ENCODE measurements at places on chromosomes 7 and 10.

GRCh38 chr10:92074126-92074887, 150.7 kb downstream of the BTAF1 start:
- peak; percentile 32 for DNase-seq

DNA sequence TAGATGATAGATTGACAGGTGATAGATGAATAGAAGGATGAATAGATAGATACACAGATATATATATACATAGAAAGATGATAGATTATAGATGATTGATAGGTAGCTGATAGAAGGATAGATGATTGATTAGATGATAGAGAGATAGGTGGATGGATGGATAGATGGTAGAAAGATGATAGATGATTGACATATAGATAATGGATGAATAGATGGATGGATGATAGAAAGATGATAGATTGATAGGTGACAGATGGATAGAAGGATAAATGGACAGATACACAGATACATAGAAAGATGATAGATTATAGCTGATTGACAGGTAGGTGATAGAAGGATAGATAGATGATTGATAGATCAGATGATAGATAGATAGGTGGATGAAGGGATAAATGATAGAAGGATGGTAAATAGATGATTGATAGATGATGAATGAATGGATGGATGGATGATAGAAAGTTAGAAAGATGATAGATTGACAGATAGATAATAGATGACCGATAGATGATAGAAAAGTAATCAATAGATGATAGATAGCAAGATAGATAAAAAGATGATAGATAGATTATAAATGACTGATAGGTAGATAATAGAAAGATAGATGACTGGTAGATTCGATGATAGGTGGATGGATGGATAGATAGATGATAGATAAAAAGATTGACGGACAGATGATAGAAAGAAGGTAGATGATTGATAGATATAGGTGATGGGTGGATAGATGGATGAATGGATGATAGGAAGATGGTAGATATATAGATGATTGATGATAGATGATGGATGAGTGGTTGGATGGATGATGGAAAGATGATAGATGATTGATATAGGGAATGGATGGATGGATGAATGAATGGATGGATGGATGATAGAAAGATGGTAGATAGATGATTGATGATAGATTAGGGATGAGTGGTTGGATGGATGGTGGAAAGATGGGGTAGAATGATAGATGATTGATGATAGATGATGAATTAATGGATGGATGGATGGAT, 80.4 kb downstream of the MICALL2 start:
- DNase-seq, result no peak

GRCh38 chr10:16991011-16991410, 138.6 kb downstream of the CUBN start:
- DNase-seq, result no peak

GRCh38 chr10:91864099-91864498, 45.2 kb downstream of the FGFBP3 start:
- no peak for DNase-seq

GRCh38 chr7:17142831-17143541, 155.5 kb upstream of the AHR start:
- DNase-seq, result peak; percentile 44

DNA sequence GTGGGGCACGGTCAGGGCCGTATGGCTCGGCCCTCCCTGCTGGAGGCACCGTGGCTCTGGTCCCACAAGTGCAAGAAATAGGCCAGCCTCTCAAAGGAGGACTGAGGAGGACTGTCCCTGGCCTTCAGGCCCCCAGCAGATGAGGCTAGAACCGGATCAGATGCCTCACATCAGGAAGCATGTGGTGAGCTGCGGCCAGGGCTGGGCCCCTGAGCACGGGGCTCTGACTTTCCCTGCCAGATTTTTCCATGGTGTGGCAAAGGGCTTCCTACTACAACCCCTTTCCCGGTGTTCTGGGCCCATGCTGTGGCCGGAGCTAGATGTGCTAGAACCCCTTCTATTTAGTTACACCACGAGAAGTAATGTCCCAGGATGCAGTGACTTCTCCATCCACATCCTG, 100.4 kb downstream of the TCERG1L start:
- no peak for DNase-seq

GRCh38 chr7:44447874-44448425, 42.5 kb downstream of the NUDCD3 start:
- DNase-seq, result no peak

- DNase-seq, result peak; percentile 74
These were observed 70.8 kb upstream of the UCN3 start for GRCh38 chr10:5293691-5294550.

GRCh38 chr7:18278316-18278715, 217.2 kb upstream of the HDAC9 start:
- no peak for DNase-seq

GRCh38 chr7:101743995-101744360, 73.4 kb upstream of the CUX1 start:
- DNase-seq, result peak; percentile 77

DNA sequence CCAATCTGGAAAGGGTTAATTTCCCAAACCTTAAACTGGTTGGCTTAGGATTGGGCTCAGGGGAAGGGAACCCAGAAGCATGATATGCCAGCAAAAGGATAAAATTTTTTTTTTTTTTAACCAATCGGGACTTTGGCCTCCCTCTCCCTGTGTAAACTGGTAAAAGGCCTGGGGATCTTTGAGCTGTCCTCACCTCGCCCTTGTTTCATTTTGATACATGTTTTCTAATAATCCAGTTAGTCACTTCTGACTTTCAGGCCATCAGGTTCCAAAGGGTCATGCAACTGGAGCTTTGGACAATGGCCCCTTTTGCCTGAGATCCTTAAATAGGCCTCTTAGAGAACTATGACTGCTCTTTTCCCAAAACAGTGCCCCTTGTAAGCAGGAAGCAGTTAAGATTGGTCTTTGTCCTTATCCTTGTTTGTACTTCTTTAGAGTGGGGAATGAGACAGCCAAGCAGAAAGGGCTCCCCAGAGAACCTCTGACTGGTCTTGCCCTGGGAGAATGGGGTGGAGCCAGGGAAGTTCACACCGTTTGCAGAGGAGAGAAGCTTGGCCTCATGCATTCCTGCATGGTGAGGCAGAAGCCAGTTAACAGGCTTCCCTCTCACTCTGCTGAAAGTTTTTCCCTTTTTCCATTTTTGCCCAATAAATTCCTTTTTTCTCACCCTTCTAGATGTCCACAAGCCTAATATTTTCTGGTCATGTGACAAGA, 424.2 kb upstream of the CNTNAP2 start:
- DNase-seq, result no peak

DNA sequence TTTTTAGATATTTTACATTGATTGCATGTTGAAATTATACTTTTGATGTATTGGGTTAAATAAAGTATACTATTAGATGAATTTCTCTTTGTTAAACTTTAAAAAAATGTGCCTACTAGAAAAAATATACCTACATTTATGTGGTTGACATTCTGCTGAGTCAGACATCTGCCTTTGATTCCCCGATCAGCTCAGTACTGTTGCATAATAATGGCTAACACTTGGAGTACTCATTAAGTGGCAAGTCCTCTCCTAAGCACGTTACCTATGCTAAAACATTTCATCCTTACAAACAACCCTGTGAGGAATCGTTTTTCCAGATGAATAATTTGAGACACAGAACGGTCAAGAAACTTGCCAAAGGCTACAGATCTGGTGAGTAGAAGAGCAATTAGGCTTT, 14.0 kb upstream of the SEM1 start:
- no peak for DNase-seq

- no peak for DNase-seq
These were observed 54.1 kb upstream of the TNS3 start for GRCh38 chr7:47636081-47636432.

DNA sequence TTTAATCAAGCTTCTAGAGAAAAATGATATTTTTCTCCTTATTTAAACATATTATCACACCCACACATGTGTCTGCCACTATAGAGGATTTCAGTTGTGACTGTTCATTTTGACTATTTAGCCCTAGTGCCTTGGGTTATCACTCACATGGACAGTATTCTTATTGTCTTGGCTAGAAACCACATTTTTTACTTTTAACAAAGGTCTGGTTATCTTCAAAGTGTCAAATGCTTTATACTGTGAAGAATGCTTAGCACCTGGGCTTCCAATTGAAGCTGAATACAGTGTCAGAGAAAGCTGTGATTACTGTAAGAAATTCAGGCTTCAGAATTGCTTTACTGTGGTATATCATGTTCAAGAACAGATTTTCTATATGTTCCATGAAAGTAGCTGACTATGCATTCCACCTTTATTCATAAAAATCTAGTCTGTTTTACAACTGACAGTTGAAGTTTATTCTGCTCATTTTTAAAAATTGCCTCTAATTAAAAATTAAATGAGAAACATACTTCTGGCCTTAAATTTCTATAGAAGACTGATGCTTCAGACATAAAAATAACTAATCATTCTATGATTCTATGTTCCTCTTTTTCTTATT, 278.6 kb downstream of the SEMA3D start:
- DNase-seq, result no peak

All from NB4 (cell line).